ENCODE measurements at places on chromosomes 4 and X.

DNA sequence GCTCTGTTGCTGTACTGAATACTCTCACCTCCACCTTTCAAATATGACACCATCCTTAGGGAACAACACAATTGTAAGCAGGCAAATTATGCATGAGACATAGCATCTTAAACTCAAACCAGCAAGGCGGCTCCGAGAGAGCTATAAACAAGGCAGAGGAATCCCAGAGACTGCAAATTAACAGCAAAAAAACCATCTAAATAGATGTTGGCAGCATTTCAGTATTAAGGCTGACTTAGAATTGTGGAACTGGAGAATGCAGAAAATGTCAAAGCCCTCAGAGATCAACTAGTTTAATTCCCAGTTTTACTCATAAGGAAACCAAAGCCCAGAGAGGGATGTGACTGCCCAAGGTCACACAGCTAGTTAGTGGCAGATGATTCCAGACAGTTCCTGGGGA lies 37.2 kb upstream of the SPANXC start:
- no peak for DNase-seq

GRCh38 chr4:168163106-168163505 lies 70.8 kb downstream of the ANXA10 start:
- DNase-seq, result no peak

GRCh38 chr4:112736718-112737135 lies 99.8 kb downstream of the LARP7 start:
- no peak for DNase-seq

- no peak for DNase-seq
Observed at GRCh38 chr4:17276776-17277175, 235.1 kb downstream of the QDPR start.

- DNase-seq, result no peak
Observed at GRCh38 chr4:113040793-113041192, 8.7 kb upstream of the ANK2 start.

GRCh38 chr4:170127758-170128157 lies 38.0 kb upstream of the AADAT start:
- DNase-seq, result no peak

DNA sequence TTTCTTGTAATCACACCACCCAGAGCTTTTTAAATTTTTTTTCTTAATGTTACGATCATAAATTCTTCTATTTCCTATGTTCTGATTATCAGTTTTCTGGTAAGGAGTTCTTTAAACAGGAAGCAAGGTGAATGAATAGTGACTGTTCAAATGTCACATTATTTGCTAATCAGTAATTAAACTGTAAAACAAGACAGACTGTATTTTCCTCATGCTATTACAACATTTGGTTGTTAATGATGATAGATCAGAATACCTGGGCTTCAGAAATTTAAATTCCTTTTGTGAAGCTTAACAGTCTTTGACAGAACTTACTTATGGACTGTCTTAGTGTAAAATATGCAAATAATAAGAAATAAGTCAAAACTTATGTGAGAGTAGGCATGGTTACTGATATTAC lies 41.4 kb downstream of the CLCN3 start:
- peak; percentile 52 for DNase-seq

DNA sequence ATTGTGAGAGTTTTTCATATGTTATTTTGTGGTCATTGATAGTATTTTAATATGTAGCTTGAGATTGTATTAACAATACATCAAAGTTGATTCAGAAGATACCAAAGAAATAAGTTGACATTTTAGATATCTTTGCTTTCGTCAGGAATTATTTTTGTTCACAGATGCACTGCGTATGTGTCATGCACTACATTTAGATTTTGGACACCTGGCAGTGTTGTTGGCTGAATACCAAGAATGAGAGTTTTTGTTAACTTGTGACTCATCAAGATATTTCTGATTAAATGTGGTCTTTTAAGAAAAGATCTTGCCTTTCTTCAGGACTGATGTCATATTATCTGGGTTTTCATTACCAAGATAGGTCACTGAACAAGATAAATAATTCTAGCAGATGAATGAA lies 633.4 kb downstream of the CENPC start:
- no peak for DNase-seq

GRCh38 chrX:71164071-71164470 lies 19.4 kb downstream of the NLGN3 start:
- no peak for DNase-seq

GRCh38 chrX:104098151-104098808 lies 14.0 kb upstream of the ZCCHC18 start:
- peak; percentile 51 for DNase-seq
